ENCODE measurements at places on chromosomes 1 and 21. TPM values are rescaled to one million over a fixed set of nuclear protein-coding genes. Genes with fewer than 3 reads are reported as not detected.

DNA sequence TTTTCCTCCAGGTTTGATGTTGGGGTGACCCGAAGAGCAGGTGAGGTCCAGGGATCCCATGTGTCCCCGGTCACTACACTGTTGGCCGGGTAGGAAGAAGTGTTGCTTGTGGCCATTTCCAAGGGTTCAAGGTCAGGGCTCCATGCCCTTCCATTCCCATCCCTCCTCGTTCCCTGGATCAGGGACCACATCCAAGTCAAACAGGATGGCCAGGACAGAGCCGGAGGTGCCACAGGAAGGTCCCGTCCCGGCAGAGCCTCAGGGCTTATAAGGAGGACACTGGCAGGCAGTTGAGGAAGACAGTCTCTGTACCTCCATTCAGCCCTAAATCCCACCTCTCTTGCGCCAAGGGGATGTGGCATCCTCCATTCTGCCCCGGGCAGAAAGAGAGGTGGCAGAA lies 22.0 kb upstream of the FAM131C start:
- no peak for DNase-seq

- no peak for DNase-seq
These were observed 3.2 kb upstream of the IBA57 start for GRCh38 chr1:228162286-228163006.

GRCh38 chr1:244214009-244214967 lies 163.2 kb downstream of the ZBTB18 start:
- peak; percentile 79 for DNase-seq

DNA sequence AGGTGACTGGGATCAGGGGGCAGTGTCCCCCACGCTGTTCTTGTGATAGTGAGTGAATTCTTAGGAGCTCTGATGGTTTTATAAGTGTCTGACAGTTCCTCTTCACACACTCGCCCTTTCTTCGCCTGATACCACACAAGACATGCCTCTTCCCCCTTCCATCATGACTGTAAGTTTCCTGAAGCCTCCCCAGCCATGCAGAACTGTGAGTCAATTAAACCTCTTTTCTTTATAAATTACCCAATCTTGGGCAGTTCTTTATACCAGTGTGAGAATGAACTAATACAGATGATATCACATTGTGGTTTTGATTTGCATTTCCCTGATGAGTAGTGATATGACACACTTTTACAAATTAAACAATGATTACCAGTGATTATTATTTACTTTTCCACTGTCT lies 229.9 kb downstream of the AKT3 start:
- no peak for DNase-seq

GRCh38 chr1:25793585-25794170 lies 6.3 kb upstream of the SELENON start:
- DNase-seq, result no peak

The TSPAN1 gene
- total RNA-seq, result 9.9 TPM

DNA sequence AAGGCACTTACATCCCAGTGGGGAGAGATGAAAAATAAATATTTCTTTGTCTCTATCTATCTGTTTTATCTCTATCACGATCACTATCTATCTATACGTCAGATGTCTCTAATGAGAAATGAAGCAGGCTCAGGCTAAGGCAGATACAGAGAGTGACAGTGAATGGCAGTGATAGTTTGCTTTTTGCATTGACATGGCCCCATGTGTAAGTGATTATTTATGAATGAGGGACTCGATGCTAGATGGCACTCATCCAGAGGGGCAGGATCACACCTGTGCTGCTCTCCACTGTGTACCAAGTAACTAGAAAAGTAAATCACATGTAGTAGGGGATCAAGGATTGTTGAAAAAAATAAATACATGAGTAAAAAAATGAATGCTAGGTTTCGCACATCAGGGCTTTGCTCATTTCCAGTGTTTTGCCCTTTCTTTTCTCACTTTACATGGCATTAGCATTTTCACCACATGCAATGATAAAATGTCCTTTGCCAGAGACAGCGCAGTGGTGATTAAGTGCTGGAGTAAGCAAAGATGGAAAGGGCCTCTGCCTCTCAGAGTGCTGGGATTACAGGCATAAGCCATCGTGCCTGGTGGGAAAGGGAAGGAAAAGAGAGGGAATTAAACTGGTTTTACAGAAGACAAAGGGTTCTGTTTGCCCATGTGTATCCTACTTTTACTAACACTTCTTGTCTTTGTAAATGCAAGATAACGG lies 16.5 kb downstream of the TBX19 start:
- no peak for DNase-seq

DNA sequence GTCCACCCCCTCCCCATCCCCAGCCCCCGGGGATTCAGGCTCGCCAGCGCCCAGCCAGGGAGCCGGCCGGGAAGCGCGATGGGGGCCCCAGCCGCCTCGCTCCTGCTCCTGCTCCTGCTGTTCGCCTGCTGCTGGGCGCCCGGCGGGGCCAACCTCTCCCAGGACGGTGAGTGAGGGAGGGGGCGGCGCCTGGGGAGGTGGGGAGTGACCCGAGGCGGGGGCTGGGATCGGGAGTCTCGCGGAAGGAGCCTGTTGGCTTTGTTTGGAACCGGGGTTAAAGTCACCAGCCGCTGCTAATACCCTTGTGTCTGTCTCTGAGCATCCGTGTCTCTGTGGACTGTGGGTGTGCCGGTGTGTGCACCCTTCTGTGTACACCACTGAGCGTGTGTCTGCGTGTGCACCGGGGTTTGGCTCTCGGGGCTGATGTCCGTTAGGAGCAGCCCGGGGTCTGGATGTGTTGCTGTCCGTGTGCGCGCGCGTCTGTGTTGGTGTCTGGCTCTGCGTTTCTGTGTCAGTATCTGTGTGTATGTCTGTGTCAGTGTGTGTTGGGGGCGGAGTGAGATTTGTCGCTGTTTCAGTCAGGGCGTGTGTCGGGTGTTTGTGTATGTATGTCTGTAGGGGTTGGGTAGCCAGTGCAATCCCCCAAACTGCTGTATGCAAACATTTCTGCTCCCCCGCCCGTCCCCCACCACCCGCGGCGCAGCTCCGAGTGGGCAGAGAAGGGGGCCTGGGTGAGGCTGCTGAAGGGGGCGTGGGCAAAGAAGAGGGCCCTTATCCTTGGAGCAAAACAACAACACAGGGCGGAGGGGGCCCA lies 480 bp downstream of the CADM3 start:
- DNase-seq, result no peak

GRCh38 chr1:6389971-6390370 lies 3.6 kb downstream of the ACOT7 start:
- no peak for DNase-seq

DNA sequence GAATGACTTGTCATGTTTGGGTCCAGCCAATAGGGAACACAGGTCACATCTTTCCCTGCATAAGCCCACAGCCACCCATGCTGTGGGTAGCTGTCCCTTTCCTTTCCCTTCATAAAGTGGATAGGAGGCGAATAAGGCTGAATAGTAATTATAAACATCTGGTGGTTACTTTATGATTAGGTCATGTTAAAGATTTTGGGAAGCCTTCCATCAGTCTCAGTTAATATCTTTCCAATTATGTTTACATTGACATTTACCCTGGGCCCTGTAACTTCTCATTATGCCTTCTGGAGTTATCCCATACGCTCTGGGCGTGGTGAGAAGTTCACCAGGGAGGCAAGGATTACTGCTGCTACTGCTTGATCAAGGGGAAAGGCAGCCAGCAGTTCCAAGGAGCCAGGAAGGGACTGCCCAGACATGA lies 197.2 kb downstream of the HLX start:
- DNase-seq, result no peak

The VANGL2 gene
- 1.1 TPM for total RNA-seq

- DNase-seq, result no peak
These were observed 4.0 kb upstream of the ABCG1 start for GRCh38 chr21:42214921-42215320.

GRCh38 chr1:243587823-243588560 lies 262.1 kb downstream of the AKT3 start:
- no peak for DNase-seq

GRCh38 chr1:151584780-151585179 lies 27.1 kb upstream of the SNX27 start:
- DNase-seq, result no peak

The VAV3 gene
- not detected for total RNA-seq

GRCh38 chr1:183043872-183044854 lies 20.9 kb downstream of the LAMC1 start:
- no peak for DNase-seq

- no peak for DNase-seq
These were observed 132.5 kb upstream of the ZNF648 start for GRCh38 chr1:182193908-182194550.

The HTR1D gene
- total RNA-seq, result 3.5 TPM

- DNase-seq, result no peak
These were observed 115.0 kb downstream of the RERE start for GRCh38 chr1:8702472-8702849.

GRCh38 chr1:243267914-243268653 lies 12.2 kb downstream of the SDCCAG8 start:
- peak; percentile 84 for DNase-seq

The DTL gene
- total RNA-seq, result 41.0 TPM
